ENCODE measurements at places on chromosomes 16 and 17.

DNA sequence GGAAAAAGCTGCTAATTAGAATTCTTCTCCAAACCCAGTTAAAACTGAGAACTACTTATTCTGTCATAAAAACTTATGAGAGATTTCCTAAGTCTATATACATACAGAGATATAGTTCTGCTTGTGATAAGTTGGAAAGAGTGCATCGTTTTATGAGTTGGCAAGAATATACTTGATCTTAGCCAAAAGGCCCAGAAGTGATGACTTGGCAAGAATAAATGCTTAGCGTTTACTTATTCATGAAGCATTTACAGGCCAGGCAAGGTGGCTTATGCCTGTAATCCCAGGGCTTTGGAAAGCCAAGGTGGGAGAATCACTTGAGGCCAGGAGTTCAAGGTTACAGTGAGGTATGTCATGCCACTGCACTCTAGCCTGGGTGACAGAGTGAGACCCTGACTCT lies 81.7 kb downstream of the CYB561 start:
- no peak for DNase-seq

GRCh38 chr16:47538472-47538871 lies 77.3 kb downstream of the PHKB start:
- DNase-seq, result no peak

GRCh38 chr16:64889446-64889845 lies 232.4 kb downstream of the CDH11 start:
- DNase-seq, result no peak

DNA sequence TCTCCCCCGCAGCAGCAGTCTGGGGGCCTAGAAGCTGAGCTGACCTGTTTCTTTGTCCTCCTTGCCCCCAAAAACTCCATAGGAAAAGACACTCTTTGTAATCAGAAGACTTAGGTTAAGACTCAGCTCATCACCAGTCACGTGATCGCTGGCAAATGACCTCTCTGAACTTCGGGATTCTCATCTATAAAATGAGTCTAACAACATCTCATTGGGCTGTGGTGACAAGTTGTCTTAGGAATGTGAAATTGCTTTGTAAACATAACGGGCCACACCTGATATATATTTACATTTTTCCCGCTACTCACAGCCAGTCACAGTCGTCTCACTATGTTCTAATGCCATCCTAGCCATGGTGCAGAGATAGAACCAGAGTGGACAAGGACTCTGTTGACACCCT lies 86.0 kb upstream of the LHX1 start:
- no peak for DNase-seq

GRCh38 chr17:70059071-70059470 lies 16.0 kb upstream of the KCNJ16 start:
- no peak for DNase-seq

DNA sequence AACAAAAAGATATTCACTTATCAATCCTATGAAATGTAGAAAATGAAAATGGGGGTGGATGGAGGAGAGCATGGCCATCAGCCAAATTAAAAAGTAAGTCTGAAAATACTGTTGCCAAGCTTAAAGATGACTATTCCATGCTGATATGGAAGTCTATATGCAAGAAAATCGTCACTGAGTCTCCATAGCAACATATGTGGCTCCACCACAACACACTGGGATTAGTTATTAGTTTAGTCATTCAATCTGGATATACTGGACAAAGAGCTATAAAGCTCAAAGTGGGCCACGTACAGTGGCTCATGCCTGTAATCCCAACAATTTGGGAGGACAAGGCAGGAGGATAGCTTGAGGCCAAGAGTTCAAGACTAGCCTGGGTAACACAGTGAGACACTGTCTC lies 24.7 kb upstream of the PSMD7 start:
- DNase-seq, result no peak

GRCh38 chr17:35514564-35514963 lies 22.9 kb downstream of the SLFN12L start:
- DNase-seq, result peak; percentile 32

GRCh38 chr17:32493976-32494513 lies 7.3 kb downstream of the CDK5R1 start:
- DNase-seq, result no peak

- no peak for DNase-seq
Observed at GRCh38 chr16:61263400-61263799, 772.8 kb downstream of the CDH8 start.

DNA sequence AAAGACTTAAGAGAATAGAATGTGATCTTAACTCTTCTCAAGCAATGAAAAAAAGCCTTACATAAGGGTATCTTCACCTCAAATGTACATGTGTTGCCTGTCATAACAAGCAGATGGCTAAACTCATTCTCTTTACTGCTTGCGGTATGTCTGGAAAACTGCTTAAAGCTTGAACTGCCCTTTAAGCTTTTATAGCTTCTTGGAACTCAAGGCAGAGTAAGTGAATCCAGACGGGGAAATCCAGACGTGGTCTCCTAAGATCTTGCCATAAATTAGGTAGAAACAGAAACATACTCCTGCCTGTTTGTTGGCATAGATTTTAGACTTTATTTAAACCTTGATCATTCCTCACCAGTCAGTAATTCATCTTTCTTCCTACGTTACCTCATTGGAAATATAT lies 19.6 kb downstream of the CLUAP1 start:
- no peak for DNase-seq

DNA sequence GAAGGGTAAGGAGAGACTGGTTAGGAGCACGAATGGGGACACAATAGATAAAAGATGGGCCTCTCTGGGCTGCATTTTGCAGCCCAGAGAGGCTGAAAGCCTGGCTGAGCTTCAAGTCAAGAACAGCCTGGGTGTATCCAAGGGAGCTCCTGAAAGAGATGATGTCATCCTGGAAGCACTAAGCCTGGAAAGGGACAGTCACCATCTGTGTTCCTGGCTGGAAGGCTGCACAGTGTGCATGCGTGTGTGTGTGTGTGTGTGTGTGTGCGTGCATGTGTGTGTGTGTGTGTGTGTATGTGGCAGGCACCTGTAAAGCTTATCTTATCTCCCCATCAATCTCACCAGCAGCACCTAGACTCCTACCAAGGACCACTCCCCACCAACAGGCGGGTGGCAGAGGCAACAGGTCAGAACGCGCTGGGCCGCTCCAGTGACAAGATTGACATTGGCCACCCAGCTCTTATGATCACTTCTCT lies 44.1 kb downstream of the COG7 start:
- DNase-seq, result peak; percentile 51

DNA sequence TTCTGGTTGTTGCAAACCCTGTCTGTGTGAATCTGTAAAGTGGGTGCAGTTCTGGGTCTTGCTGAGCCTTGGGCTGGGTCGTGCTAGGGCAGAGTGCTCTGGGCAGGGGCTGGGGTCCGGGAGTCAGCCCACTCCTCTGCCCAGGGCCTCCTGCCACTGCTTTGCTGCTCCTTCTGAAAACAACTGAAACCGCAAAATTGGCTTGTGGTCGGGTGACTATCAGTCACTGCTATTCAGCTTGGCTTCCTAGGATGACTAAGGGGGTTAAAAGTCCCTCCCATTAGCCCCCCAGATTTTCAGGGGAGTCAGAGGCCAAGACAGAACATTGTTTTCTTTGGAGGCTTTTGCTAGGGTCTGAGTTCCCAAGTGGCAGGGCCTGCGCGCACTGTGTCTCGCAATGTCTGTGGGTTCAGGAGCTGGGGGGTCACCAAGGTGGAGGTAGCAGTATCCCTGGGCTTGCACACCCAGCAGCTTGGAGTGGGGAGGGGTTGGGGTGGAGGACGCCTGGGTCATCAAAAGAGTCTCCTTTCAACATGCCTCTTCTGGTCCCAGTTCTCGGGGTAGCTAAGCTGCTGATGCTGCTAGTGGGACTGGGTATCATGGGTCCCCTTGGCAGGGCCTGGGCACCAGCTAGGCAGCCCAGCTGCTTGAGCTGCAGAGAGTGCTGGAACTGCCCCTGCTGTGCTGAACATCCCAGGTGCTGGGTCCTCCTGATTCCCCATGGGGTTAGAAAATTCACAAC lies 13.5 kb upstream of the TBX21 start:
- DNase-seq, result no peak

DNA sequence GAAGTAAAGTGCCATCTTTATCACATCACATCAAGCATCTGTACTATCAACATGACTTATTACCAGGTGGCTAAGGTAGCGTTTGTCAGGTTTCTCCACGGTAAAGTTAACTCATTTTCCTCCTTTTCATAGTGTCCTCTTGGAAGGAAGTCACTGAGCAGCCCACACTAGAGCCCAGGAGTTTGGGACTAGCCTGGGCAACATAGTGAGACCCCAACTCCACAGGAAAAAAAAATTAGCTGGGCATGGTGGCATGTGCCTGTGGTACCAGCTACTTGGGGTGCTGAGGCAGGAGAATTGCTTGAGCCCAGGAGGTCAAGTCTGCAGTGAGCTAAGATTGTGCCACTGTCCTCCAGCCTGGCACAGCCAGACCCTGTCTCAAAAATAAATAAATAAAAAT lies 12.9 kb downstream of the CHD9 start:
- DNase-seq, result no peak

DNA sequence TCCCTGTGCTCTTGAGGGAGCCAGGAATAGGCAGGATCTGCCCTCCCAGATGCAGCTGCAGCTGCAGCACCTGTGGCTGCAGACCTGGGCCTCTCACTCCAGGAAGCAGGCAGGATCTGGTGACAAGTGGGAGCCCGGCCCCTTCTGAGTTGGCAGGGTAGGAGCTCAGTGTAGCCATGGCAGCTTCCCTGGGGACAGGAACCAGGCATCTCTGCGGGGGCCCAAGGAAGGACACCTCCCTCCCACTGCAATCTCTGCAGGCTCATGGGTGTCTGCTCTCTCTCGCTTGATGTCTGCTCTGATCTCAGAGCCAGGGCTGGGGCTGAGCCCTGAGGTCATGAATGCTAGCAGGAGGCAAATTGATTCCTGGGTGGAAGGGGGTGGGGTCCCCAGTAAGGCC lies 592.5 kb upstream of the CA10 start:
- no peak for DNase-seq

DNA sequence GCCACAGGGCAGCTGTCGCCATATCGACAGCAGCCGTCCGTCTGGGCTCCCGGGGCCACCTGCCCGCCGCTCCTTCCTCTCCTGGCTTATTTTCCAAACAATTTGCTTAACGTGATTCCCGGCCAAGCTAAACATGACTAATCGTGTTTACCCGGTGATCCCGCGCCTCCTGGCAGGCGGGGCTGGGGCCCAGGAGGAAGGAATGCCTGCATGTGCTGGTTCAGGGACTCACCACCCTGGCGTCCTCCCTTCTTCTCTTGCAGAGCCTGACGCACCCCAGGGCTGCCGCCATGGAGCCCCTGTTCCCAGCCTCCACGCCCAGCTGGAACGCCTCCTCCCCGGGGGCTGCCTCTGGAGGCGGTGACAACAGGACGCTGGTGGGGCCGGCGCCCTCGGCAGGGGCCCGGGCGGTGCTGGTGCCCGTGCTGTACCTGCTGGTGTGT lies 6.1 kb downstream of the SSTR5 start:
- peak; percentile 45 for DNase-seq

DNA sequence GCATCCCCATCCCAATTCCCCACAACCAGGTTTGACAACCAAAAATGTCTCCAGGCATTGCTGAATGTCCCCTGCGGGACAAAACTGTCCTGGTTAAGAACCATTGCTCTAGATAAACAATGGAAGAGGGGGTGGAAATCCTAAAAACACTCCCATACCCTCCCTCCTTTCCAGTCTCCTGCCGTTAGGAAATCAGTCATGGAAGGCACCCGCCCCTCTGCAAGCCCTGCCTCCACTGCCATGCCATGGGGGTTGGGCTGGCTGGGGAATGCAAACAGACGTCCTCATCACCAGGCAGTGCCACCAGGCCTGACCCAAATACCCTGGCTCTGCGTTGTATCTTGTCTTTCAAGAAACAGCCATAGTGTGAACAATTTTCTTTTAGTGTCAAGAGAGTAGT lies 57.5 kb downstream of the CYTH1 start:
- no peak for DNase-seq

DNA sequence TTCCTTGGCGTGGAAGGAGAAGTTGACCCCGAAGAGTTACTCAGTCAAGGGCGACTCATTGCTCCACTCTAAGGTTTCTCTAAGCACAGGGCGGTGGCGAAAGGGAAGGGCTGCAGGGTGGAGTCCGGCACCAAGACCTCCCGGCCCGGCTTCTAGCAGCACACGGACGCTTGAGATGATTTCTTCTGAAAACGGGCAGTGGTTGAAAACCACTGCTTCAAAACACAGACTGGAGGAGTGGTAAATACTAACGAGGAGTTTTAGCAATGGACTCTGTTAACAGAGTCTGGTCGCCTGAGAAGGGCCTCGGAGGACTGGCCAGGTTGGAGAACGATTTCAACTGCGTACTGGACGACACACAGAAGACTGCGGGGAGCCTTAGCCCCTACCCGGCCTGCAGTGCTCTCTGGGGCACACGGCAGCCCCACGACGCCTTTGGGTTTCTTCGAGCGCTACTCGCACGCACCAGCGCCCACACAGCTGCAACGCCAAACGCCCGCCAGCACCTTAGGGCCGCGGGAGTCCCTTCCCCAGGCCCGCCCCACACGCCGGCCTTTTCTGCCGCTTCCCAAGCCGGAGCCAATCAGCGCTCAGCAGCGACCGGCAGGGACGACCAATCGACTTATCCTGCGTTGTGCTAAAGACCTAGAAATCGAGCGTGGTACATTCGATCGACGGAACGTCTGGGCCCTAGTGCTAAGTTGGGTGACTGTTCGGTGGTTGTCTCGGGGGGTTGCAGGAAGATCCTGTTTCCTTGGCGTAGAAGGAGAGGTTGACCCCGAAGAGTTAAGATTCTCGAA lies 14.4 kb upstream of the CA4 start:
- DNase-seq, result peak; percentile 94

- no peak for DNase-seq
Observed at GRCh38 chr16:69917739-69918138, 33.4 kb upstream of the CLEC18A start.

- DNase-seq, result no peak
Observed at GRCh38 chr17:40903129-40903847, 18.2 kb upstream of the KRT20 start.

DNA sequence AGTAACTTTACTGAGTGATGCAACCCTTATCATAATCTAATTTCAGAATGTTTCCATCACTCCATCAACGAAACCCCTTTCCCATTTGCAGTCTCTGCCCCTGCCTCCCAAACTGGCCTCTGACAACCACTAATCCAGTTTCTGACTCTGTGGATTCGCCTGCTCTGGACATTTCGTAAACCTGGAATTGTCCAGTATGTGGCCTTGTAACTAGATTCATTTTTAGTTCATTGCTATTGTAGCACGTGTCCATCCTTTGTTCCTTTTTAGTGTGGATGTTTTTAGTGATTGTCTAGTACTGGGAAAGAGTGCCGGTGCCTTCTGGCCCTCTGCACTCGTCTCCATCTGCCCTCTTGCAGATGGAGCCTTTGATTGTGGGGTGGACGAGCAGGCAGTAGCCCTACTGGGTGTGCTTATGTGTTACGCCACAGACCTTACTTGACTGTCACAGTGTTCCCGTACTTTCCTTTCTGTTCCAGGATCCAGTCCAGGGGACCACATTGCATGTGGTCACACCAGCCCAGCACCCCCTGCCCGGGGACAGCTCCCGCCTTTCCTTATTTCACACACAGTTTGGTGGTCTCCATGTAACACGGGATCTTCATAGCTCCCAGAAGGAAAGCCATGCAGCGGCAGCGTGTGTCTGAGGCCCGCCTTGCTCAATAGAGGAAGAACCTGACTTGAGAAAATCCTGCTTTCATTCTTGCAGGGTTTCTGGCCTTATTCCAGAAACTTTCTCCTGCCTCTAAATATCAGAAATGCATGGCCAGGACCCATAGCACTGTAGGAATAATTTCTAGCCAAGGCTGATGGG lies 8.8 kb downstream of the KIAA0513 start:
- DNase-seq, result no peak

- DNase-seq, result no peak
Observed at GRCh38 chr16:1533443-1533951, at the start of gene TMEM204. TMEM204 (plus strand) TSS chr16:1533666; CDS start chr16:1534276, 610 bp downstream.

- DNase-seq, result no peak
Observed at GRCh38 chr17:32267690-32268205, 2.1 kb downstream of the RHBDL3 start.

GRCh38 chr17:44362459-44362948 lies 1.1 kb downstream of the FAM171A2 start:
- no peak for DNase-seq
